ENCODE measurements at places on chromosomes 16 and 17.

GRCh38 chr16:89052890-89053724 is 40.5 kb upstream of the ACSF3 start:
- no peak for DNase-seq

DNA sequence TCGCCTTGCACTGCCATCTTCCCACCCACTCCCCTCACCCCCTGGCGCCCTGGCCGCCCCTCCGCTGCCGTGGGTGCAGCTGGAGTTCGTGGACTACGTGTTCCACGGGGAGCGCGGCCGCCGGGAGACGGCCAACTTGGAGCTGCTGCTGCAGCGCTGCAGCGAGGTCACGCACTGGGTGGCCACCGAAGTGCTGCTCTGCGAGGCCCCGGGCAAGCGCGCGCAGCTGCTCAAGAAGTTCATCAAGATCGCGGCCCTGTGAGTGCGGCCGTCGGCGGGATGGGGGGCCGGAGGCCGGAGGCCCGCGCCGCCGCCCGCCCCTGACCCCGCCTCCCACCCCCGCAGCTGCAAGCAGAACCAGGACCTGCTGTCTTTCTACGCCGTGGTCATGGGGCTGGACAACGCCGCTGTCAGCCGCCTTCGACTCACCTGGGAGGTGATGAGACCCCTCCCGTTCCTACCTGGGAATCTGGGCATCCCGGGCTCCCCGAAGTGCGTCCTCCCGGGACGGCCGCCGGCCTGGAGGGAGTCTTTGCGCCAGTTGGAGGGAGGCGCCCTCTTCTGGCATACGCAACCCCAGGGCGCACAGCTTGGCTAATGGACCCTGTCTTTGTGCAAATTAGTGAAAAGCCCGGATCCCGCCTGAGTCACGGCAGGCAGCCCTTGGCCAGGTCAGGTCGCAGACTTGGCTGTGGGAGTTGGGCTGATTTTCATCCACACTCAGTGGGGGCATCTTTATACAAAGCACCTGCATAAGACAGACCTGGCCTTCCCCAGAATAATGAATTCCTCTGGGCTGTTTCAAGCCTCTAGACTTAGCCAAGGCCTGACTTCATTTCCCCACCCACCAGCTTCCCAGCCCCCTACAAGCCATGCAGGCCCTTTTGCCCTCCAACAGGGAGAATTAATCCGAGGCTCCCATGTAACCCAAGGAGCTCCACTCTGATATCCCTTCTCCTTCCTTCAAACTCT is 14.3 kb downstream of the RAPGEFL1 start:
- peak; percentile 68 for DNase-seq

GRCh38 chr16:2473446-2473926 is 1.4 kb upstream of the TBC1D24 start:
- DNase-seq = no peak

DNA sequence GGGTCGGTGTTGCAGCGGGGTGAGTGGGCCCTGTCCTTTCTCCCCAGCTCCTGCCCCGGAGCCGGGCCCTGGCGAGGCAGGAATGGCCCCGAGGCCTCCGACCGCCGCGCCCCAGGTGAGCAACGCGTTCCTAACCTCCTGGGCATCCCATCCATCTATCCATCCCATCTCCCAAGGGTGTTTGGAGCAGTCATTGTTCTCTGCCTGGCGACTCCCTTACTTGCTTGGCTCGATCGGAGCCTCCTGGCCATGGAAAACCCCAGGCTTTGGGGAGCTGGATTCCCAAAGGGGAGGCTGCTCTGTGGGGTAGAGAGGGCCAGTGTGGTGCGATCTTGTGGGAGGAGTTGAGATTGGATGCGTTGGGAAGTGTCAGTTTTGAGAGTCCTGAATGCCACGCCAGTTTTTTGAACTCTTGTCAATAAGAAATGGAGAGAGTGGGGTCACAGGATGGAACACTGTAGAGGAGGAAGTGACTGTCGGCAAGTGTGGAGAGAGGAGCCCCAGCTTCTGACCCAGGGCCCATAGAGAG is 684 bp downstream of the ZFP90 start:
- peak; percentile 9 for DNase-seq

DNA sequence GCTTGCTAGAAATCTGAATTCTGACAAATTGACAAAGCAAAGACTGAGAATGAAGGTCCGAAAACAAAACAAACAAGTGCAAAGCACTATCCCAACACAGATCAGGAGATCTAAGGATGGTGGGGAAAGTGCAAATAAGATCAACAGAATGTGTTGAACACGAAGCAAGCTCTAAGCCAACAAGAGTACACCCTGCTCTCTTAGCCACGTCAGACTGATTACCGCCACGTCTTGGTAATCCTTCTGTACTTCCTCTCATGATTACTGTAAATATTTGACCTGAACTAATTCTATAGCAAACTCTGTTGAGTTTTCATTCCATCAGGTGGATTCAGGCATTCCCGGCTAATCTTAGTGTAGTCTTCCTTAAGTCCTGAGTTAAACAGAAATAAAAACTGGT is 34.3 kb upstream of the ERCC4 start:
- DNase-seq = no peak

DNA sequence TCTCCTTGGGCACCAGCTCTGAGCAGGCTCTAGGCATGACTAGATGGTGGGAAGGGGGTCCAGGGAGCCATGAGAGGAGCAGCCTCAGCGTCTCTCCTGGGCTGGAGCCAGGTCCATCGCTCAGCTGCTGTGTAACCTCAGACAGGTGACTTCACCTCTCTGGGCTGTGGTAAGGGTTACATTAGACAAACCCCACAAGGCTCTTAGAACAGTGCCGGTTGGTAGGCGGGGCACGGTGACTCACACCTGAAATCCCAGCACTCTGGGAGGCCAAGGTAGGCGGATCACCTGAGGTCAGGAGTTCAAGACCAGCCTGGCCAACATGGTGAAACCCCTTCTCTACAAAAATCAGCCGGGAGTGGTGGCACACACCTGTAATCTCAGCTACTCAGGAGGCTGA is 18.1 kb upstream of the NPTX1 start:
- no peak for DNase-seq

GRCh38 chr16:83403761-83404160 is 404.0 kb upstream of the HSBP1 start:
- peak; percentile 92 for DNase-seq

DNA sequence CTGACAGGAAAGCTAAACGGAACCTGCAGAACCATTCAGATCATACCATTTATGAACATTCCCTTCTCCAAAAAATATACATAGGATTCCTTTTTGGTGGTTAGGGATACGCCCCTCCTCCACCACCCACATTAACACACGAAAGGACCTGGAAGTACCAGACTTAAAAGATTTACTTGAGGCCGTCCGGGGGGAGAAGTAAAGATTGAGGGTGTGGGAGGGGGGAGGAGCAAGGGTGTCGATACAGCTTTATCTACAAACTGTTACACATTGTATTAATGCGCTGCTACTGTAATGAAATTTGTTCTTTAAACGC is 537 bp downstream of the PALB2 start:
- DNase-seq = no peak

- peak; percentile 71 for DNase-seq
Observed at GRCh38 chr17:17666111-17666714, 15.0 kb upstream of the RAI1 start.

- no peak for DNase-seq
Observed at GRCh38 chr16:73433731-73434307, 385.9 kb upstream of the ZFHX3 start.

DNA sequence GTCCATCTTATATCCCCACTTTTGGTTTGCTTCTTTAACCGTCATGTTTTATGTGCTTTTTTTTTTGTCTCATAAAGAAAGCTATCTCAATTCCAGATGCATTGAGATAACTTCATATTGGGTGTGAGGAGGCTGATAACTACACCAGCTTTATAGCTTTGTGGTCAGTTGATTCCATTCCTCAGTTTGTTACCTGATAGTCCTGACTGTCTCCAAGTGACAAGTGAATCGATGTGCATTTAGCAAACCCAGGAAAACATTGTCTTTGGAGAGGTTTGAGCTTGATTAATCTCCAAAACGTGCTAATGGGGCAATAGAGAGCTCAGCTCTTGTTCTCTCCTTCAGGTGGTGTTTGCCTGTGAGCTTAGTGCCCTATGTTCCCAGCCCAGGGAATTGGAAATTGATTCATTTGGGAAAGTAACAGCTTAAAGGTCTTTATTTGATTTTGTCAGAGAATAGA is 22.7 kb downstream of the HS3ST3B1 start:
- no peak for DNase-seq

GRCh38 chr17:8629371-8630226 is 926 bp downstream of the MYH10 start:
- no peak for DNase-seq

GRCh38 chr17:15900871-15901270 is 44.1 kb upstream of the ADORA2B start:
- DNase-seq = no peak

GRCh38 chr17:58630883-58631522 is 60.8 kb downstream of the TEX14 start:
- DNase-seq = no peak

- DNase-seq = no peak
Observed at GRCh38 chr17:15917438-15918027, 27.4 kb upstream of the ADORA2B start.

- no peak for DNase-seq
Observed at GRCh38 chr17:10579270-10579669, 29.8 kb upstream of the MYH2 start.

DNA sequence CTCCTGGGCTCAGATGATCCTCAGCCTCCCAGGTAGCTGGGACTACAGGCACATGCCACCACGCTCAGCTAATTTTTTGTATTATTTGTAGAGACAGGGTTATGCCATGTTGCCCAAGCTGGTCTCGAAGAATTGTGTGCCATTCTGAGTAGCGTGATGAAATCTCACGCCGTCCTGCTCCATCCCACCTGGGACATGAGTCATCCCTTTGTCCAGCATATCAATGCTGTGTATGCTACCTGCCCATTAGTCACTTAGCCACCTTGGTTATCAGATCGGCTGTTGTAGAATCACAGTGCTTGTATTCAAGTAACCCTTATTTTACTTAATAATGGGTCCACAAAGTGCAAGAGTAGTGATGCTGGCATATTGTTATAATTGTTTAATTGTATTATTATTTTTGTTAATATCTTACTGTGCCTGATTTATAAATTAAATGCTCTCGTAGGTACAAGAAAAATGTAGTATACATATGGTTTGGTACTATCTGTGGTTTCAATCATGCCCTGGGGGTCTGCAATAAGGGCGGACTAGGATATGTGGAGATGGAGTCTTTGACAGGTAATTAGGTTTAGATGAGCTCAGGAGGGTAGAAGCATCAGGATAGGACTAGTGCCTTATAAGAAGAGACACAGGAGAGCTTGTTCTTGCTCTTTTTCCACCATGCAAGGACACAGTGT is 26.6 kb upstream of the SLC13A2 start:
- DNase-seq = no peak

DNA sequence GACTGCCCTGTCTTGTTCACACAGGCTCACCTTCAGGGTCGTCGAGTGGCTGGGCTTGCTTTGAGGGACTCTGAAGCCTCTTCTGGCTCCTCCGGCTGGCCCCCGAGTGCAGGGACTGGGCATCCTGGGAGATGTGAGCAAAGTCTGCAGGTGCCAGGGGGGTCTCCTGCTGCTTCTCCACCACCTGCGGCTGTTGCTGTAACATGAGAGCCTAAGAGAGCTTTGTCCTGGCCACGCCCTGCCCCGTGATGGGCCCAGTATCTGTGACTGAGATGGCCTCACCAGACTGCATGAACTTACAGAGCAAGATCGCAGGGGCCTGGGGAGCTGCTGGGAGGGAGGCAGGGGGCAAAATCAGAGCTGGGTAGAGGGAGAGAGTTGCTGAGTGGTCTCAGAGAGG is 12.5 kb downstream of the ERN2 start:
- no peak for DNase-seq

- no peak for DNase-seq
Observed at GRCh38 chr17:68103148-68103547, 67.6 kb downstream of the KPNA2 start.

DNA sequence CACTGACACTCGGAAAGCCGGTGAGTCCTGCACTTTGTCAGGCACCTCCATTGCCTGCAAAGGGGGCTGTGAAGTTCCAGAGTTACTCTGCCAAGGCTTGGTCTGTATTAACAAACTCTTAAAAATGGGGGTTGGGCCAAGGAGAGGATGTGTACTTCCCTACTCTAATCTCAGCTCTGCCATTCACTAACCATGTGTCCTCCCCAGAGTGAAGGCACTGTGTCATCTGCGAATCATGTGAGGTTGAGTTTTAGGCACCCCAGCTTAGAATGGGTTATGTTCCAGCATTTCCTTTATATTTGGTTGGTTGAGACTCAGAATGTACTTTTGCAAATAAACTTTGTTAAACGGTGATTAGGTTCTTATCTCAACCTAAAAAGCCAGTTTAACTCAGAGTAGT is 24.9 kb downstream of the ERCC4 start:
- no peak for DNase-seq

DNA sequence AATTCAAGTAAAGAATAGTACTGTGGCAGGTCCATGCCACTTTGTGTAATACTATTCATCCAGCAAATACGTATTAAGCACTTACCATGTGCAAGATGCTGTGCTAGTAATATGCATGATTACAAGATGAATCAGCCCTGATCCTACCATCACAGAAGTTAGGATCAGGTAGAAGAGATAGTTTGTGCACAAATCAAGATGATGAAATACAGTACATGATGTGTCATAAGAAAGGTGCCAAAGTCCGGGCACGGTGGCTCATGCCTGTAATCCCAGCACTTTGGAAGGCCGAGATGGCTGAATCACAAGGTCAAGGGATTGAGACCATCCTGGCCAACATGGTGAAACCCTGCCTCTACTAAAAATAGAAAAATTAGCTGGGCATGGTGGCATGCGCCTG is 10.9 kb downstream of the COG4 start:
- DNase-seq = no peak

GRCh38 chr17:82065193-82065637 is 389 bp downstream of the DUS1L start:
- DNase-seq = no peak

DNA sequence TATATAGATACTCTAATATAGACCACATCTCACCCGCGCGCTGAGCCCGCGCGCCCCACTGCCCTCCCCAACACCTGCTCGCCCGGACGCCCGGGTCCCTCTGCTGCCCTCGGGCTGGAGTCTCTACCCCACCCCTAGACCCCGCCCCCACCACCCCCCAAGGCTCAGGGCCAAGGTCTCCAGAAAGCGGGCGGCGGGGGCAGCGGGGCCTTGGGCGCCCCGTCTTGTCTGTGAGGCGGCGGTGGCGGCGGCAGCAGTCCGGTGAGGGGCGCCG is 2.6 kb downstream of the HES7 start:
- no peak for DNase-seq

DNA sequence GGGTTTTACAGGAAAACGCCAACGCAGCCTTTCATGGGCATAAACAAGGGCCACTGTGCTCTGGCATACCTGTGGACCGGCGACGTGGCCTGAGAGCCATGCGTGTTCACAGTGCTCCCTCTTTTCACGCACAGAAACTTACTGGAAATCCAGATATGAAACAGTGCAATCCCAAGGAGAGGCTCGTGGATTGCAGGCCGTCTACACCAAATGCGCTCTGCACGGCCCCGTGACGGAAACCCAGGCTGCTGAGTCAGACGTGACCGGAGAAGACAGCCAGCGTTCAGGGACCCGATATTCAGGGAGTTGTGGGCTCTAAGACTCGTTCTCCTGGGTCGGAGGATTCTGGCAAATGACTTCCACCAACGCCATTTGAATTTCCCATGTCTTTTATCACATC is 129.2 kb downstream of the FOXL1 start:
- no peak for DNase-seq

GRCh38 chr16:2752850-2753732 is 653 bp downstream of the SRRM2 start:
- DNase-seq = peak; percentile 84

- DNase-seq = no peak
Observed at GRCh38 chr17:41784207-41784744, 2.2 kb downstream of the JUP start.
